ENCODE measurements at places on chromosomes 12 and 14. TPM values are rescaled to one million over a fixed set of nuclear protein-coding genes. Genes with fewer than 3 reads are reported as not detected.

Gene CCND2
- total RNA-seq: 571 TPM

GRCh38 chr14:44812672-44813071 is 149.1 kb downstream of the KLHL28 start:
- no peak for DNase-seq

Gene ESPL1
- 76.3 TPM for total RNA-seq

Gene PRICKLE1
- not detected for total RNA-seq

Gene COCH
- 1.4 TPM for total RNA-seq

- peak; percentile 29 for DNase-seq
Observed at GRCh38 chr14:20415782-20416206, 2.5 kb upstream of the TEP1 start.

Gene CATSPERB
- total RNA-seq: 0.50 TPM

DNA sequence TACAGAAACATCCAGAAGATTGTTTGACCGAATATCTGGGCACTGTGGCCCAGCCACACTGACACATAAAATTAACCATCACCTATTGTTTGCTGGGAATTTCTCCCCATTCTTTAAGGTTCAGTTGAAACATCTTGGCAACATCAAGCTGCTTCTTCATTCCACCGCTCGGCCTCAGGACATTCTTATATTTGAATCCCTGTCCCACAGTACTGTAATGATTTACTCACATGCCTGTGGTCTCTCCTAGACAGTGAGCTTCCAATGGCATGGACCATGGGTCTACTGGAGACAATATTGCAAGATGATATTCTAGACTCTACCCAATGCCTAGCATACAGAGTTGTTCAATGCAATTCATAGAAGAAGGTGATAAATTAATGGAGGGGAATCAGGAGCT is 56.1 kb downstream of the EMP1 start:
- no peak for DNase-seq

Gene CD4
- 244 TPM for total RNA-seq

DNA sequence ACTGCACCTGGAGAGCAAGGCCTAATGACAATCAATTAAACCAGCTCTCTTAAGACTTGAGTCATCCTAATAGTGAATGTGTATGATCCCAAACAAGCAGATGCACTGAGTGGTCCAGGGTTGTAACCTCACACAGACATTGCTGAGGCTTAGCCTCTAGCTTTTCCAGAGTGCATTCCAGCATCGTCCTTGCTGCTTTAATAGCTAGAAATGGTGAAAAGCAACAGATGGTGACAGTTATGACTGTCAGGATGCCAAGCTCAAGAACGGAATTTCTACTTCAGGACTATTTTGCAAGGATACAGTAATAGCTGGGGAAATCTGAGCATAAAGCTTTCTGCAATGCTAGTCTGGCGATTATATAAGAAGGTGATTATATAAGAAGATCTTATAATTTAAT is 34.6 kb downstream of the PTPRR start:
- no peak for DNase-seq
